ENCODE measurements at places on chromosomes 5 and 9. TPM values are rescaled to one million over a fixed set of nuclear protein-coding genes. Genes with fewer than 3 reads are reported as not detected.

DNA sequence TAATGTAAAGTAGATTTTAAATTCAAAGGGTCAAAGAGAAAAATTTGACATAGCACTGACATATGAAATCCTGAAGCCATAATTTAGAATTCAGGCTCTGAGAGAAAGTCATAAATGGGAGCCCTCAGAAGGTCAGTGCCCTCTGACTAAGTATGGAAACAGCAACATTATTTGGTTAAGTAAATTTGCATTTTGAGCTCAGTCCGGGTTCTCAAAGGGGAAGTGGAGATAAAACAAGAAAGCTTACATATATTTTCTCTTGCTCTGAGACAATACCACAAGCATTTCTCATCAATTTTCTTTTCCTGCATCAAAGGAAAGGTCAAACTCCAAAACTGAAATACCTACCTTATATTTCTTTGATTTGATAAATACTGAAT, 348.0 kb downstream of the SEMA5A start:
- no peak for DNase-seq
- no peaks in the 10 kb centered on the region for H3K4me1 ChIP-seq
- H3K36me3 ChIP-seq: no peaks in the 10 kb centered on the region
- no peak overlapping the region for H3K27ac ChIP-seq
- no peaks in the 10 kb centered on the region for H3K27me3 ChIP-seq

HMMR gene
- total RNA-seq: 87.7 TPM

DNA sequence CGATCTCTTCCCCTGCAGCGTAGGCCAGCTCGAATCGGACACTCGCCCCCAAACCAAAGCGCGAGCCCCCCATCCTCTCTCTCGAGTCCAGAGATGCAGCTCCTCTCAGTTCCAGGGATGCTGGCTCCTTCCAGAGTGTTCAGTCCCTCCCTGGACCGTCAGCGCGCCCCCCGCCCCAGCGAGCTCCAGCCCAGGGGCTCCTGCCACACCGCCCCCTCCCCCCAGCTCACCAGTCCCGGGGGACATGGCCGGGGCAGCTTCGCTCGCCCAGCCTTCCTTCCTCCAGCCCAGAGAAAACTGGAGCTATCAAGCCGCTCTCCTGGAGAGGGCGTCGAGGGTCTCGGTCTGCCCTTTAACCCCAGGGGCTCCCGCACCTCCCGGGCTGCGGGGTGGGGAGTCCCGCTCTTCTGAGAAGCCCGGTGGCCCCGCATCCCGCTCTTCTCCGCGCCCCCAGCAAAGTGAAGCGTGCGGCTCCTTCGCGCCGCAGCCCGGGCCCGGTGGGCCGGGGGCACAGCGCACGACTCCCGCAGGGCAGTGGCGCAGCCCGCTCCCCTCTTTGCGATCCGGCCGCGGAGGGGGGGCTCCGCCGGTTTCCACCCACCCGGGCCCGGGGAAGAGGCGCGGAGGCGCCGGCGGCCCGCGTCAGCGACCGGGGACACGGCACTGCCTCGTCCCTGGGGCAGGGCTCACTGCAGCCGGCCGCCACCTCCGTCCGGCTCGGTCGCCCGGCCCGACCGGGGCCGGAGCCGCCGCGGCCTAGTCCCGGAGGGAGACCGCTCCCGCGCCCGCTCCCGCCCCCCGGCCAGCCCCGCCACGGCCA, 587 bp downstream of the MIER3 start:
- DNase-seq: peak; percentile 43
- peaks cover 20% of the 10 kb centered on the region for H3K4me1 ChIP-seq
- peak overlapping the region; percentile 93 for H3K4me3 ChIP-seq
- H3K27me3 ChIP-seq: peaks cover 33% of the 10 kb centered on the region
- peak overlapping the region; percentile 83 for H3K27ac ChIP-seq

- H3K4me1 ChIP-seq: peaks cover 46% of the 10 kb centered on the region
- H3K27me3 ChIP-seq: no peaks in the 10 kb centered on the region
- peak overlapping the region; percentile 97 for H3K4me3 ChIP-seq
- no peak for DNase-seq
- H3K27ac ChIP-seq: peak overlapping the region; percentile 54
Observed at GRCh38 chr5:6634306-6634705, 1.1 kb downstream of the SRD5A1 start.

- peaks cover 56% of the 10 kb centered on the region for H3K4me1 ChIP-seq
- no peak overlapping the region for H3K4me3 ChIP-seq
- peak overlapping the region; percentile 44 for H3K27ac ChIP-seq
- no peaks in the 10 kb centered on the region for H3K36me3 ChIP-seq
Observed at GRCh38 chr5:56326116-56326515, 93.0 kb upstream of the ANKRD55 start.

- no peak overlapping the region for H3K4me3 ChIP-seq
- peaks cover 6% of the 10 kb centered on the region for H3K27me3 ChIP-seq
- H3K27ac ChIP-seq: no peak overlapping the region
- no peak for DNase-seq
- H3K36me3 ChIP-seq: peaks cover 17% of the 10 kb centered on the region
- peaks cover 28% of the 10 kb centered on the region for H3K4me1 ChIP-seq
Observed at GRCh38 chr5:95975703-95976102, 14.1 kb upstream of the ELL2 start.

- no peaks in the 10 kb centered on the region for H3K36me3 ChIP-seq
- H3K4me3 ChIP-seq: no peak overlapping the region
- no peak for DNase-seq
- no peaks in the 10 kb centered on the region for H3K4me1 ChIP-seq
- no peaks in the 10 kb centered on the region for H3K27me3 ChIP-seq
Observed at GRCh38 chr5:60410427-60410826, 289.5 kb downstream of the DEPDC1B start.

DNA sequence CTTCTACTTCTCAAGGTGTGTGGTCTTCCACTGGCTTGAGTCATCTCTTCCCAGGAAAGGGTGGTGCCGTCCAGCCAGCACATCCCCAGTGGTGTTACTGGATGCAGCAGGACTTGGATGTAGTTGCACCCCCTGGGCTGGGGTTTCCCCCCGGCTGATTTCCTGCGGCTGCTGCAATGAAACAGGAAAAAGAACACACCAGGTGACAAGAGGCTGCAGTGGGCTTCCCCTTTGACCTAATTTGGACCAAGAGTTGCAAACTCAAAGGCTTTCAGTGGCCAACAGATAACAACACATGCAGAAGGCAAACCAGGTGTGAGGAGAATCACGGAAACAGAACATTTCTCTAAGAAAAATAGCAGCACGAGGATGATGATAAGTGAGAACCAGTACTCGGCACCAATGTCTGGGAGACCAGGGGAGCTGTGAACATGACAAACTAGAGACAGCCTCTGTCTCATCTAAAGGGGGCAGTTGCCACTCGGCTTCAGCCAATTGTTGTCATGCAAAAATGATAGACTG, 83.7 kb downstream of the PDE6A start:
- DNase-seq: peak; percentile 57
- H3K27ac ChIP-seq: peak overlapping the region; percentile 11
- no peaks in the 10 kb centered on the region for H3K27me3 ChIP-seq

- no peak for DNase-seq
- no peak overlapping the region for H3K27ac ChIP-seq
- no peak overlapping the region for H3K4me3 ChIP-seq
- H3K27me3 ChIP-seq: no peaks in the 10 kb centered on the region
- peaks cover 26% of the 10 kb centered on the region for H3K36me3 ChIP-seq
Observed at GRCh38 chr5:146731909-146732659, 146.5 kb downstream of the PPP2R2B start.

SLC25A2 gene
- total RNA-seq: 1.1 TPM

TBCA gene
- 178 TPM for total RNA-seq

- H3K36me3 ChIP-seq: peaks cover 37% of the 10 kb centered on the region
- no peak for DNase-seq
- peak overlapping the region; percentile 100 for H3K4me3 ChIP-seq
- H3K27ac ChIP-seq: peak overlapping the region; percentile 97
- H3K27me3 ChIP-seq: no peaks in the 10 kb centered on the region
Observed at GRCh38 chr9:86352440-86353077, 1.7 kb downstream of the TUT7 start.

GRCh38 chr9:130263601-130264413, 1.8 kb upstream of the HMCN2 start:
- no peak for DNase-seq
- no peaks in the 10 kb centered on the region for H3K36me3 ChIP-seq
- H3K27ac ChIP-seq: no peak overlapping the region
- H3K27me3 ChIP-seq: peaks cover 84% of the 10 kb centered on the region

DNA sequence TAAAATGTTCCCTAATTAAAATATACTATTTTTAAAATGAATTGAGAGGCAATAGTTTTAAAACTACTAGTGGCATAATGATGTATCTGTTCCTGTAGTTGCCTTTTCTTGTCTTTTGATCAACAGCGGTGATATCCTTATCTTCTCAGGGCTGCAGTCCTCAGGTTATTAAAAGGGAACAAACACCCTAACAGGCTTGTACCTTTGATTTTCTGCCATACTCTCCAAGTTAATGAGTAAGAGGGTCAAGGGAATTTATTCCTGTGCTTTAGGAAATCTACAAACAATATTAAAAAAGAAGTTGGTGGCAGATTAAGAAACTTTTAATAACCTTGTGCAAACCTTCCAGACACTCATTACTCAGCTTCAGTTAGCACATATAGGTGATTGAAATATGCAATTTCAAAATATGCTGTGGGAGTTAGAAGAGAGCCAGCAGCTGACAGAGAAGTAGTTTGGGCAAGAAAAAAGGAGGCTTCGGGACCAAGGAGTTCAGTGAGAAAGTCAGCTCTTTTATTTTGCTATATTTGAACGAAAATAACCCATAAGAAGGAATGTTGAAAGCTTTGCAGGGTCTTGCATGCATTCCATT, 81.0 kb upstream of the TLE4 start:
- H3K4me3 ChIP-seq: no peak overlapping the region
- H3K27ac ChIP-seq: no peak overlapping the region
- H3K27me3 ChIP-seq: no peaks in the 10 kb centered on the region
- no peak for DNase-seq
- no peaks in the 10 kb centered on the region for H3K4me1 ChIP-seq

TSLP gene
- 0.20 TPM for total RNA-seq

GRCh38 chr9:79663878-79664277, 92.1 kb downstream of the TLE4 start:
- no peak overlapping the region for H3K27ac ChIP-seq
- H3K27me3 ChIP-seq: no peaks in the 10 kb centered on the region
- H3K4me3 ChIP-seq: no peak overlapping the region
- peaks cover 15% of the 10 kb centered on the region for H3K36me3 ChIP-seq

DNA sequence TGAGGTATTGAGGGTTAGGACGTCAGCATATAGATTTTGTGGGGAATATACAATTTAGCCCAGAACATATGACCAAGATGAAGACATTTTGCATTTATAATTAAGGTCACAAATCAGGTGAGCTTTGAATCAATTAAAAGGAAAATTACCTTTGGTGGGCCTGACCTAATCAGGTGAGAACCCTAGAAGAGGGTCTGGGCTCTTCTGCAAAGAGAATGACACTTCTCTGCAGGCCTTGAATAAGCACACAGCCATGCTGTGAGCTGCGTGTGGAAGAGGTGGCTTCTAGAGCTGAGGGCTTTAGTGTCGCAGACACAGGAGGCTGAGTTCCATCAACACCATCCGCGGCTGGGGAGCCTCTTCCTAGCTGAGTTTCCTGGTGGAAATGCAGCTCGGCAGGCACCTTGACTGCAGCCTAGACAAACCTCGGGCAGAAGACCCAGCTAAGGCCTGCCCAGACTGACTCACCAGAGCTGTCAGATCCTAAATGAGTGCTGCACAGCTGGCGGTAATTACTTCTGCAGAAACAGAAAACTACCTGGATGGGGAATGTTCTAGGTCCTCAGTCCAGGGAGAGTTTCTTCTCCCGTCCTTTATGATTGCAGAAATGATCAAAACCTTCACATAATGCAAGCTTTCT, 287.5 kb upstream of the IRX1 start:
- H3K27me3 ChIP-seq: no peaks in the 10 kb centered on the region
- no peak for DNase-seq
- no peaks in the 10 kb centered on the region for H3K4me1 ChIP-seq
- no peak overlapping the region for H3K27ac ChIP-seq
- no peak overlapping the region for H3K4me3 ChIP-seq
- H3K36me3 ChIP-seq: no peaks in the 10 kb centered on the region

- no peak overlapping the region for H3K4me3 ChIP-seq
- H3K27ac ChIP-seq: no peak overlapping the region
- no peaks in the 10 kb centered on the region for H3K27me3 ChIP-seq
Observed at GRCh38 chr5:43833961-43834360, 231.0 kb downstream of the NNT start.

- no peak for DNase-seq
- no peak overlapping the region for H3K27ac ChIP-seq
- H3K36me3 ChIP-seq: peaks cover 19% of the 10 kb centered on the region
- H3K27me3 ChIP-seq: no peaks in the 10 kb centered on the region
Observed at GRCh38 chr9:128636024-128636390, 20.6 kb downstream of the DYNC2I2 start.

AFAP1L1 gene
- not detected for total RNA-seq

PCDHGB4 gene
- 0.07 TPM for total RNA-seq

DNA sequence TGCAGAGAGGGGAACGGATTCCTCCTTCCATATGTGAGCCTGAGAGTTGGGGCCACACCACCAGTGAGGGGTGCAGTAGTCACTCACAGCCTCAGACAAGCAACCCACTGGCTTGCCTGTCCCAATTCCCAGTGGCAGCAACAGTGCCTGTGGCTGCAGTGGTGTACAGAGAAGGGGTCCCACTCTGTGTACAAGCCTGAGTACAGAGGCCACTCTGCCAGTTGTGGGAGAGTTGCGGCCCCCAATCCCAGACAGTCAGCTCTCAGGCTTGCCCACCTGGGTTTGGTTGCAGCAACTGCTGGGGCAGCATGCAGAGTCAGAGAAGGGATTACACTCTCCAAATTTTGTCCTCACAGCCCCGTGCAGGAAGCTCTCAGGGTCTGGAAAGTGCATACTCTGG, 133.2 kb upstream of the RFX3 start:
- H3K27me3 ChIP-seq: no peaks in the 10 kb centered on the region
- no peak overlapping the region for H3K4me3 ChIP-seq
- DNase-seq: no peak
- H3K27ac ChIP-seq: no peak overlapping the region

SPATA31C1 gene
- not detected for total RNA-seq

DNA sequence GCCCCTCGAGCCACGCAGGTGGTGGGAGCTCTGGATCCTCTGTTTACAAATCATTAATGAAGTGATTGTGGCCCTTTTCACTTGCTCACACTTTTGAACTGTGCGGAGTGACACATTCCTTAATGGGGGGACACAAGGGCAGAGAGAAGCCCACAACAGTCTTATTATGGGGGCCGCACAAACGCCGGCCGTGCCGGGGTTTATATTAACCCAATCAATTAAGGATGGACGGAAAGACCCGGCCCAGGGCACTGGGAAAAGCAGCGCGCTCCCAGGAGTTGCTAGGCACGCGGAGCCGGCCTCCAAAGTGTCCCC, 634.8 kb downstream of the IRX1 start:
- H3K27me3 ChIP-seq: no peaks in the 10 kb centered on the region
- no peaks in the 10 kb centered on the region for H3K4me1 ChIP-seq
- H3K4me3 ChIP-seq: no peak overlapping the region
- no peak overlapping the region for H3K27ac ChIP-seq

Data from activated CD8-positive, alpha-beta memory T cell treated with anti-CD3 and anti-CD28 coated beads, Interleukin-2, amount 10 ng/mL, durations not matched to agents 7 days and 5 days (primary cell).